ENCODE measurements at places on chromosomes 4 and X. TPM values are rescaled to one million over a fixed set of nuclear protein-coding genes. Genes with fewer than 3 reads are reported as not detected.

- no peak for DNase-seq
Observed at GRCh38 chr4:152585023-152585441, 49.1 kb upstream of the FBXW7 start.

Gene P2RY10
- total RNA-seq, result 2.5 TPM

DNA sequence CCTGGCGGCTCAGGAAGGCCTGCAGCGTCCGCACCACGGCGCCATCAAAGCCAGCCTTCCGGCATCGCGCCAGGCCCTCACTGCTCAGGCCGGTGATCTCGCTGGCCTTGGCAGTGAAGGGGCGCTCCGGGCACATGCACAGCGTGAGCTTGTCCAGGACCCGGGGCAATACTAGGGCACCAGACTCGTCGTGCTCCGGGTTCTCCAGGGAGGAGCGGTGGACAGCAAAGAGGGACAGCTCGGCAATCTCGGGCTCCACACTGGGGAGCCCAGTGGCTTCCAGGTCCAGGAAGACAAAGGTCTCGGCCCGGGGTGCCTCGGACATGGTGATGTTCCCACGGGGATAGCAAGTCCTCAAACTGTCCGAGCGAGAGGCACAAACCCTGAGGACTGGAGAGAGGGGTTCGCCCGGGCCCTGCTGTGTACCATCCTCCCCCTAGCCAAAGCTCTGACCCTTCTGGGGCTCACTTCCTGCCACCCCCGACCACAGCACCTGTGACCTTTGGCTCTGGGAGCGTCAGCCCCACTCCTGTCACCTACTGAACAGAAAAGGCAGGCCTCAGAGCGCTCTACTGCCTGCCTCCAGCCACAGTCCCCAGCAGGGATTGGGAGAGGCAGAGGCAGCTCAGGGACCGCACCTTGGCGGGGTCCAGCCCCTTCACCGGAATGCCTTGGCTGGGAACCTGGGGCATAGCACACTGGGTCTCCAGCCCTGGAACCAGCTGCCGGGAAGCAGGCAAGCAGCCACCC, 575 bp downstream of the TREX2 start:
- no peak for DNase-seq

- no peak for DNase-seq
Observed at GRCh38 chr4:22573641-22574040, 57.8 kb upstream of the ADGRA3 start.

DNA sequence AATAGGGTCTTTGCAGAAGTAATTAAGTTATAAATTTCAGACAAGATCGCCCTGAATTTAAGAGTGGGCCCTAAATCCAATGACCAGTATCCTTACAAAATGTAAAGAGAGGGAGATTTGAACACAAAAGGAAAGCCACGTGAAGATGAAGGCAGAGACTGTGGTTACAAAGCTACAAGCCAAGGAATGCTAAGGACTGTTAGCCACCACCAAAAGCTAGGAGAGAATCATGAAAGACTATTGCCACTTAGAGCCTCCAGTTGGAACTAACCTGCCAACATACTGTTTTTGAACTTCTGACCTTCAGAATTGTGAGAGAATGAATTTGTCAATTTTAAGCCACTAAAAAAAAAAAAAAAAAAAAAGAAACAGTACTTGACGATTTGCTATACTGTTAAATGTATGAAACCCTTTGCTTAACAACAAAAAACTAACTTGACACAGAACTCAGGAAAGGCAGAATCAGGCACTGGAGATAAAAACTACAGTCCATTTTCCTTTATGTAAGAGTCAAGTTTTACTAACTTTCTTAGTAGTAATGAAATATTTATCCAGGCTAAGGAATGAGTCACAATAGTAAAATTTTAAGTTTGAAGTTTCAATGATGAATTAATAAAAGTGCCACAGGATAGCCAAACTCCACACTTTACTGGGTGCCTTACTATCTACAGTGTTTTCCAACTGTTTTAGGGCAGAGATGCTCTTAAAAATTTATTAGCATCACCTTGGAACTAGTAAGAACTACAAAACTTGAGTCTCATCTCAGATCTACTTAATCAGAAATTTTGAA, 25.1 kb downstream of the DHX15 start:
- DNase-seq, result no peak

DNA sequence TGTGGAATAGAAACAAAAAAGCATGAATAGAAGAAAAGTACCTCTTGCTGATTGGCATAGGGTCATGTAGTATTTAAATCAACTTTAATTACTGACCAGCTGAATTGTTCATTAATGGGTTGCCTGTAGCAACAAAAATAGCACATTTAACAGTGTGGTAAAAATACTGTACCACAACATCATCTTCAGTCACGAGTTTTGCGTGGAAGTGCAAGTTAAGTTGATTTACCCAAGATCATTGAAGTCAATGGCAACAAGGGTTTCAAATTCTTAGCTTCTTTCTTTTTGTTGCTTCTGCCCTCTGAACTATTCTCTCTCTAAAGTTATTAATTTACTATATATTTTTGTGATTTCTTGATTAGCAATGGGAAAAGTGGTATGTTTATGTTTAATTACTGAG, 526.6 kb downstream of the C4orf33 start:
- DNase-seq, result no peak

DNA sequence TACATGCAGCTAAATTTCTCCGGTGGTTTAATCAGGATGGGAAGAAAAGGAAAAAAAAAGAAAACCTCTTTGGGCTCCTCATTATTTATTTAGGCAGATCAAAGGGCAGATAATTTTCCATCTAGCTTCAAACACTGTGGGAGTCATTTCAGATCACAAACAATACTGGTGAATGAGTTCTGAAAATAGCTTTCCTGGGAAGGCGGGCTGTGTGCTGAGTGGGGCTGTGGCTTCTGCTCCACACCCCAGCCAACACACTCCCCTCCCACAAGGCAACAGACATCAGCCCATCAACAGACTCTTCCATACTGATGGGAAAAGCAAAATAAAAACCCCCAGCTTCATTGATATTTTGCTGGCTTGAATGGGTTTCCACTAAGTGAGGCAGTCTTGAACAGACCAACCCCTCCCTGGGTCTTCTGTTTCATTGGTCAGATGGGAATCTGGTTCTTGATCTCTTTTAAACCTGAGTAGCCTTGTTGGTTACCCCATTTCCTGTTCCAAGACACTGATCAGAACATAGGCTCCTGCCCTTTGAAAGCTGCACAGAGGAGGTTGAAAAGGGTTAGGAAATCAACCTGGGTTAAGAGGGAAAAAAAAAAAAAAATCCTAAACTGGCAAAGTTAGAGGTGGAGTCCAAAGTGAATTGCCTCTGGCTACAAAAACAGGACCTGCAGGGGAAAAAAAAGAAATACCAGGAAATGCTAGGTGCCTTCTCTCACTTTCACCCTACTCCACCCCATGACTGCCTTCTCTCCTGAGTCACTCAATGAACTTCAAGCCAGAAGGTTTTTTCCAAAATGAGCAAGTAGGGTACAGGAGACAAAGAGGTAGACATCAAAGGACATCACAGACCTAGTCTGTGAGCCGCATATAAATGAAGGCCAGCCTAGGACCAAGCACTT, 20.0 kb downstream of the AMOT start:
- no peak for DNase-seq

GRCh38 chr4:154739111-154739510, 4.7 kb upstream of the LRAT start:
- DNase-seq, result no peak

Gene FAM47A
- not detected for total RNA-seq

DNA sequence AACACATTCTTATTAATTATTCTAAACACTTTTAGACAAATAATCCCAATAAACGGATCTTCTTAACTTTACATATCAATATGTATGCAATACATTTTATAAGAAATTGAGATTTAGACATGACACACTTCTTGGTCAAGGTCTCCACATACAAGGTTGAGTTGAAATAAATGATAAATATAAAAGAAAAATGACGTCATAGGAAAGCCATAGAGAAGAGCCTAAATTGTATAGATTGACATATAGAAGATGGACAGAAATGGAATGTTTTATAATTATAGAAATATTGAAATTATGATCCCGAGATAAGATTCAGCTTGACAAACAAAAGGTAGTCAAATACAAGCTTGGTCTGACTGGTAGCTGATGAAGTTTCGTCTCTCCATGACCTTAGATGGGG, 87.4 kb downstream of the RNF150 start:
- DNase-seq, result no peak

- no peak for DNase-seq
Observed at GRCh38 chr4:111839141-111839540, 306.1 kb upstream of the FAM241A start.

DNA sequence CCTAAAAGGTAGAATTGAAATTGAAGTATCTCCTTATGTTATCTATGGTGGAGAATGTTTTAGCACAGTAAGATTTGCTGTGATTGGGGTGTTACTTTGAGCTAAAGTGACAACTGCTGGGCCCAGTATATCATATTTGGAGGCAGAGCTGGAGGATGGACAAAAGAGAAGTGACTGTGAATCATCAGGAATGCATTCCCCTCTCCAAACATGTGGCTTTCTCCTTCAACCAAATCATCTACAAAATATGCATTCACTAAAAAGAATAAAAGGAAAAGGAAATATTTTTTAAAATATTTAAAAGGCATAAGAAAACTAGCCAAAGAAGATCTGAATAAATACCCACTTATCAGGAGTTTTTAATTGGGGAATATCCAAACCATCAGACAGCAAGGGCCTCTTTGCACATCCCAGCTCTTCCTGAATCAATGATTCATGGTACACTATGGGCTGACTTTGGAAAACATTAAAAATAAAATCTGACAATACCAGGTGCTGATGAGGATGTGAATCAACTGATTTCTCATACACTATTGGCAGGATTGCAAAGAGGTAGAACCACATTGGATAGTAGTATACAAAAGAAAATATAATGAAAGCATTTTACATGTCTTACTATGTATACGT, 671.7 kb upstream of the NR3C2 start:
- no peak for DNase-seq

Gene TMSB15A
- total RNA-seq, result not detected

Gene RPA4
- total RNA-seq, result 1.1 TPM

DNA sequence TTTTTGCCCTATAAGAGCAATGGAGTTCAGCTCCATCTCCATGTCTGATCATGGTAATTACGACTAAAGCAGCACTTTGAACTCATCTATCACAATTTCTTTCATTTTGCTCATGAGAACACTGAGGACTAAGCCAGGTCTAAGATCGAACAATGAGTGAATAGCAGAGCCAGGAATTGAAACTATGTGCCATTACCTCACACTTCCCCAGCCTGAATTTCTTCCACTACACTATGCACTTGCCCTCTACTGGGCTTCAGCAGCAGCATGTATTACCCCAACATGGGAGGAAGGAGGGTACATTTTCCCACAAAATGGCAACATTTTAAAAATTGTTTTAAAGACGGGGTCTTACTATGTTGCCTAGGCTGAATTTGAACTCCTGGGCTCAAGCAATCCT, 274.7 kb upstream of the FGF13 start:
- no peak for DNase-seq

DNA sequence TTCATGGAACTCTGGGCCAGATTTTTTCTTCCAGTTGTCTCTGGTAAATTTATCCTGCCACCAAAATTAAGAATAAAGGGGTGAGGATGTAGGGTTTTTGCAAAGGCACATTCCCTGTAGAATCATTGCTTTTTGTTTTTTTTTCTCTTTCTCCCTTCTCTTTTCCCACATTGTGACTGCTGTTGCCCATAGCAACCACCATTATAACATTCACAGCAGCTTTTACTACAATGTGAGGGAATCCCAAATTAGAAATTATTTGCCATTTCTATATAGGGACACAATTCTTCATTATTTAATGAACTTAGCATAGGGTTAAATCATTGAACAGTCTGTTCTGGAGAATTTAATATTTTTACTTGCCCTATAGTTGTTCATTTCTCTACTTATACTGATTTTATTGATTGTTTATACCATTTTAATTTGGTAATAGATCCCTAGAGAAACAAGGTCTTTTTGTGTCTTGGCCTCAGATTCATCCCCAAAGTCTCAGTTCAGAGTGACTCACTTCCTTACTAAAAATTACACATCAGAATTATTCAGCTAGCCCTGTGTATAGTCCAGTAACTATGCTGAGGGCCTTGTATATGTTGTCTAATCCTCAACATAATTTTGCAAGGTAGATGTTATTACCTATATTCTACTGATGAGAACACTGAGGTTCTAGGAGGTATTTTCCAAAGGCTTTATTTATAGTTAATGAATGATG, 80.8 kb upstream of the ANK2 start:
- no peak for DNase-seq

Gene ARR3
- total RNA-seq, result not detected

Gene POLN
- total RNA-seq, result 3.2 TPM

- DNase-seq, result no peak
Observed at GRCh38 chrX:123685232-123685631, 47.6 kb downstream of the THOC2 start.

DNA sequence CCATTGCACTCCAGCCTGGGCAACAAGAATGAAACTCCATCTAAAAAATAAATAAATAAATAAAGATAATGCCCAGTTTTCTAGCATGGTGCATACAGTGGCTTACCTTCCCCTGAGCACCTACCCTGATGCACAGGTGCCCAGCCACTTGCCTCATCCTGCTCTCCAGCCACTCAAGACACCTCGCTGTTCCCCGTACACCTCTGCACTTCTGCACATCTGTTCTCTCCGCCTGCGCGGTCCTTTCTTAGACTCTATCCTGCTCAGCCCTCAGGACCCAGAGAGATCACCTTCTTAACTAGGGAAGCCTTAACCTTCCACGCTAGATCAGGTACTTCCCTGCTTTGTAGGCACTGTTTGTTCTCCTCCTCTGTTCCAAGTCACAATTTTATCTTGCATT, 2.9 kb downstream of the EVC start:
- no peak for DNase-seq

GRCh38 chr4:135249024-135249423, 1047.4 kb upstream of the PABPC4L start:
- no peak for DNase-seq

Gene CFAP99
- total RNA-seq, result not detected

DNA sequence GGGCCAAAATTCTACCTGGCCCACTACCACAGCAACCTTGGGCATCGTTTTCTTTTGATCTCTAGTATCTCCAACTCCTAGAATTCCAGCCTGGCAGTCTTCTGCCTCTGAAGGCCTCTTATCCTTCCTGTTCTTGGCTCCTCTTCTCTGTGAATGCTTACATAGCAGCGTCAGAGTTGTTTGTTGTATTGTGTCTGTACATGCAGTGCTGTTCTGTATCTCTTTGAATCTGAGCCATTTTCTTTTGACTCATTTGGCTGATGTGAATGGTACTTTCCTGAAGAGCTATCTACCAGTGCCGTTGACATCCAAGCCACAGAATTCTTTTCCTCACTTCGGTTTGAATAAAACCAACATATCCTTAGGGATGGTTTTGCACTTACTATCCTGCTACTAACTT, 79.2 kb downstream of the TMEM164 start:
- no peak for DNase-seq

GRCh38 chr4:11548597-11549082, 119.9 kb upstream of the HS3ST1 start:
- DNase-seq, result no peak

GRCh38 chrX:136767104-136767941, 13.4 kb downstream of the ARHGEF6 start:
- DNase-seq, result no peak

Gene IL2RG
- total RNA-seq, result 4.9 TPM

- no peak for DNase-seq
Observed at GRCh38 chr4:154626793-154627484, 14.5 kb upstream of the FGG start.

Gene DMP1
- 0.21 TPM for total RNA-seq

- no peak for DNase-seq
Observed at GRCh38 chr4:106371161-106371560, 2.6 kb upstream of the GIMD1 start.

- no peak for DNase-seq
Observed at GRCh38 chrX:79366873-79367749, at the start of gene ITM2A. Gene ITM2A, minus strand, starts transcription at chrX:79367334. Its CDS starts 119 bp downstream, at chrX:79367215.

Gene SH3RF1
- total RNA-seq, result 21.9 TPM

- DNase-seq, result no peak
Observed at GRCh38 chrX:21559417-21559816, 98.7 kb downstream of the KLHL34 start.

All from thoracic aorta (tissue), 2 donors.